ENCODE measurements at places on chromosomes 5 and 9.

GRCh38 chr5:73306078-73306719, 133.2 kb downstream of the TMEM174 start:
- no peak for DNase-seq

DNA sequence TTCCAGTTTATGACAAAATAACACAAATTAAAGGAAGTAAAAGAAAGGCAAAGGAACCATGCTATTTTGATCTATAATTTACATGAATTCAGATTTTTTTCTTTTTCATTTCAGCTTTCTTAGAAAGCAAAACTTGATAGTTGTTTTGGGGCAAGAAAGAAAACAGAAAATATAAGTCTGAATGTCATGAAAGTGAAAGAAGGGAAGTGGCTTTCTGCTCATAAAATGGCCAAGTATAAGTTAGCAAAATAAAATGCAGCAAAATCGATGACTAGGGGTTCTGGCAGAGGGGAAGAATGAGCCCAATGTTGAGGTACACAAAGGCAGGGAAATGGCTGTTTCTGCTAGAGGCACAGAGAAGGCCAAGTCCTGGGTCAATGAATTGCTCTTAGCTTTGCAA, 3.0 kb upstream of the IFNW1 start:
- no peak for DNase-seq

DNA sequence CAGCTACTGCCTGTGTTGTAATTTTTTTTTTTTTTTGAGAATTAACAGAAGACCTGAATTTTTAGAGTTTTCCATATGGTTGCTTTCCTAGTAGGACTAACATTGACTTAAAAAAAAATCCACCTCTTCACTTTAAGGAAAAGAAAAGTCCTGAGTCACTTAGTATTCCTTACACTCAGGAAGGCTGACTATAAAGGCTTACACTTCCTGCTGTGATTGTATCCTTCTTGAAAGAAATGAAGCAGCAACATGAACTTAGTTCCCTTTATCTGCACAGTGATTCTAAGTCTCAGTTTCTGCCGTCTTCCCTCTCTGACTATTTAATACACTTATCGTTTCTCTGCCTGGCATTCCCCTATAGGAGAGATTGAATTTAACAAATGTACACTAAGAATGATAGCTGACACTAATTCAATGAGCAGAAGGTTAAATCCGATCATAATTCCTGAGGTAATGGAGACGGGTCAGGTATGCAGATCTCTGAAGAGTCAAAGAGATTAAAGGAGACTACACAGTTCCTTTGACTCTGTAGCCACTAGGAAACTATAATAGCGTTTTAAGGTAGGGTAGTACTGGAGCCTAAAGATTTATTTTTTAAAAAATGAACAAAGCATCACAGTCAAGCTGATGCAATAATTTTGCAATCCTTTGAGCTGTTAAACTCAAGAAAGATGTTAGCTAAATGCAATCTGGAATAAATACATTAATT, 185.1 kb upstream of the ELAVL2 start:
- no peak for DNase-seq

- peak; percentile 55 for DNase-seq
Measured at GRCh38 chr9:127637322-127637847, 25.3 kb downstream of the STXBP1 start.

DNA sequence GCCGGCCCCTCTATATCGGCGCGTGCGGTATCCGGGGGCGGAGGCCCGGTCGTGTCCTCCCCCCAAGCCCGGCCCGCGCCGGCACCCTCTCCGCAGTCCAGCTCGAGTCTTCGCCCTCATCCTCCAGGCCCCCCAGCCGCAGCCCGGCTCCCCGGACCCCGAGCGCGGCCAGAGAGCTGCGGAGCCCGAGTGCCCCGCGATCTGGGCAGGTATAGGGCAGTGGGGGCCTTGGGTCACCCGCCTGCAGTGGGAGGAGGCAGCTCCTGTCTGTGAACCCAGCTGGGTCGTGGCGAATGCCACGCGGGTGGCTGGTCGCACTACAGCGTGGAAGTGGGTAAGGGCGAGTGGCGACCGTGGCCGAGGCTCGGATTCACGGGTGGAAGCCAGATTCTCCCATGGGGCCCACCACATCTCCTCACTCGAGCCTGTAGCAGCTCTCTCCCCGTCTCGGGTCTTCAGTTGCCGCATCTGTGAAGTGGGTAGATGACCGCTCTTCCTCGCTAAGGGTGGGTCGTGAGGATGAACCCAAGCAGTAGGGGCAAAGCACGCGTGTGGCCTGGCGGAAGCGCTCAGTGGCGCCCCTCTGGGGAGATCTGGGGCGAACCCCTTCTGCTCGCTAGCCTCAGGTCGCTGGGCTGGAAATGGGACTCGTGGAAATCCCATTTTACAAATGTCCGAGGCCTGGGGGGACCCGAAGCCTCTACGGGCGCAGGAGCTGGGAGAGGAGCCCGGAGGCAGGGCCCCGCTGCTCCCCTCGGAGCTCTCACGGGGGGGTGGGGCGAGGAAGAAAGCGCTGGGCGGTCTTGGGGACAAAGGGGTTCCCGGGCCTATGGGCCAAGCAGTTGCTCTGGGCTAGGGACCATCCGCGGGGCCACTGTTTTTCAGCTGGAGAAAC, 1.9 kb downstream of the NR5A1 start:
- DNase-seq = no peak

DNA sequence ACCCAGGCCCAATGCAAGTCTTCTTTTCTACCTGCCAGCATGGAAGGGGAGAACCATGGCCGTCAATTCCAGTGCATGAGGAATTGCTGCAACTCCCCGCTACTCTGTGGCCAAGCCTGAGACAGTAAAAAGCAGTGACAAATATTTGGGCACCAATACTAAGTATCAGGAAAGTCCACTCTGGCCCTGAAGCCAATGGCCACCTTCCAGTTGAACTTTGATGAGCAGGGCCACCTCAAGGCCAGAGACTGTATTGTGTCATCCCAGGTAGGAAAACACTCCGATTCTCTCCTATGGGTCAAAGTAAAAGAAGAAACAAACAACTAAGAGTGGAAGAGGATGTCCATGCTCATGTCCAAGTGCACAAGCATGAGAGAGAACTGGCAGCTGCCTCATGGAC, 27.1 kb downstream of the RETREG1 start:
- DNase-seq = no peak

GRCh38 chr5:35902046-35902672, 36.3 kb downstream of the CAPSL start:
- no peak for DNase-seq

DNA sequence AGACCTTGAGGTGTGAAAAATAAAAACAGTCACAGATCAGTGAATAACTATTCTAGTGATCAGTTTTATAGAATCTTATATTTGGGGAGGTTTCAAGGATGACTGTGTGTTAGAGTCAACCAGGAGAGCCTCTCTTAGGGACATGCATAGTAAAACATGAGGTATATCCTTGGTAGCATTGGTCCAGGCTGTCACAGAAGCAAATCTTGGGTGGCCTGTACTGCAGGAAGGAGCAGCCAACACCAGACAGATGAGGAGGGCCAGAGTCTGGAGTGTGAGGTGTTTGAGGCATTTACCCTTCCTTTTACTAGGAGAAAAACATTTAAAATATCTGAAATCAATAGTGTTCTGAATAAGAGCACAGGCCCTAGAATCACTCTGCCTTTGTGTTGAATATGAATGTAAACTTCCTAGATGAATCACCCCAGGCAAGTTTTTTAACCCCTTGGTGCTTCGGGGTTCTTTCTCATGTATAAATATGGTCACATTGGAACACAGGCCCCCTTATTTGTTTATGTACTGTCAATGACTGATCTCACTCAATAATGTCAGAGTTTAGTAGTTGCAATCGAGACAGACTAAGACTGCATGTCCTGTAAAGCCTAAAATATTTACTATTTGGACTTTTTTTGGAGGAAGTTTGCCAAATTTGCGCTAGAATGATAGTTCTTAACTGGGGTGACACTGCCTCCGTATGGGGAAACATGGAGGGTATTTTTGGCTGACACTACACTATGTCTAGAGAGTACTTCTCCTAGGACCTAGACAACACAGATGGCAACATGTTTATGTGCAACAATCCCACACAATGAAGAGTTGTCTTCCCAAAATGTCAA, 416.5 kb upstream of the POU5F2 start:
- DNase-seq = no peak

DNA sequence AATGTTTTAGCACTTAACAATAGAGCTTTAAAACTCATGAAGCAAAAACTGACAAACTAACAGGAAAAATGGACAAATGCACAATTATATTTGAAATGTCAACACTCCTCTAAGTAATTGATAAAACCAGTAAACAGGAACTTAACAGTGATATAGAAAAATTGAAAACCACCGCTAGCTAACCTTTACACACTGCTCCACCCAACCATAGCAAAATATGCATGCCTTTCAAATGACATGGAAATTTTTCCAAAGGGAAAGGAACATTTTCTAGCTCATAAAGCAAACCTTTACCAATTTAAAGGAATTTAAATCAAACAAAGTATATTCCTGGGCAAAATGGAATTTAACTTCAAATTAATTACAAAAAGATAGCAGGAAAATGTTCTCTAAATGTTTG, 109.2 kb downstream of the ADAMTS19 start:
- DNase-seq = no peak

DNA sequence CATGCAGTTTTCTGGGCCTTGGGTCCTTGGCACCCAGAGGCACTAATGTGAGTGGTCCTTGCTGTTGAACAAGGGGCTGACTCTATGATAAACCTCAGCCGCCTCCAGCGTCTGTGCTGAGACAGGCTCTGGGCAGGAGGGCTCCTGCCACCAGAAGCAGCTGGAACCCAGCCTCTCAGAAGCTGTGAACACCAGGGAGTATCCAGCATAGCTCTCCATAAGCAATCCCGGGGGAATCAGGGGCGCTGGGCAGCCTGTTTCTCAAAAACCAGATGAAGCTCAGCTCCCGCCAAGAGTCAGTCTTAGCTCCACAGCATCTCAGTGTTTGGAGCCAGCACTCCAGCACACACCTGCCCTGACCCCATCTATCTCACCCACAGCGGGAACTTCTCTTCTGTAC, 170.2 kb downstream of the HSPA4 start:
- no peak for DNase-seq

GRCh38 chr9:109317311-109317978, 3.4 kb downstream of the EPB41L4B start:
- DNase-seq = no peak

DNA sequence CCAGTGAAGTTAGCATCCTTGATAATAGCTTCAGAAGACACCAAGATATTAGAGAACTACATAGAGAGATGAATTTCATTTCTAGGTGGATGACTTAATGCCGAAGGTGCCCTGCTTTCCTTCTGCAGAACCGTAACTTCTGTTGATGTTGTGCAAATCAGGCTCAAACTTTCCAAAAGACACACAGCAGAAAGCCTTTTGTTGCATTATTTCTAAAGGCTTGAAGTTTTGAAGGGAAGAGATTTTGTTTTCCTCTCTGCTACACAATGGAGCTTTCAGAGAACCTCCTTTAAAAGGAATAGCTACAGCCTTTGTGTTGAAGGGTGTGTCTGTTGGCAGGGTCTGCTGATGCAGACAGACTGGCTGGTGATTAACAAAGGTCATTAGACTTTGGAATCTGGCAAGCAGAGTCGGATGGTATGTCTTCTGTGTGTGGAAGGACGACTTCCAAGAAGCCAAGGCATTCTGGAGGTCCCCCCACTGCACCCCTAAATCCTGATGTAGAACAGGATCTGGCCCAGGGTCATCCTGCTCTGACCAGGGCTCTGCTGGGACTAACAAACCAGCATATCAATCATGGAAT, 57.8 kb downstream of the ZNF462 start:
- DNase-seq = peak; percentile 42

DNA sequence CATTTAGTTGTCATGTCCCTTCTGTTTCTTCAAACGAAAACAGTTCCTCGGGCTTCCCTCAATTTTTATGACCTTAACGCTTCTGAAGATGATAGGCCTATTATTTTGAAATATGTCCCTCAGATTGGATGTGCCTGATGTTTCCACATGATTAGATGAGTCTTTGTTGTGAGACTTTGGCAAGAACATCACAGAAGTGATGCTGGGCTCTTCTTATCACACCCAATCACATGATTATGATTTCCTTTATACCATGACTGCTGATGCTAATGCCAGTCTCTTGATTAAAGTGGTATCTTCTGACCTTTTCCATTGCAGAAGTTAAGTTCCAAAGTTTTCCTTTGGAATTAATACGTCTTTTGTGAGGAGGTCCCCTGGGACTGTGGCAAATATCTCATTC, 175.7 kb downstream of the SAXO1 start:
- no peak for DNase-seq

DNA sequence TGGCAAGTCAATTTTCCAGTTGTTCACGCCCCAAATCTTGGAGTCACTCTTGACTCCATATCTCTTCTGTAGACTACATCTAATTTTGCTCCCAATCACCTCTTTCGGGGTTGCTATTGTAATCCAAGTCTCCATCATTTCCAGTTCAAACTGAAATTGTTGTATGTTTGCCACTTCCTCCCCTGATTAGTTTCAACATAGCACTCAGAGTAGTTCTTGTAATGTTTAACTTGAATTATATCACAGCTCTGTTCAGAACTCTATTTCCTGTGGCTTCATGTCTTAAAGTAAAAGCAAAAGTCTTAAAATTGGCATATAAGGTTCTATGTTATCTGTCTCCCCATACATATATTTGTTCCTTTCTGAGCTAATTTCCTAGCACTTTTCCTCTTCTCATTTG, 348.5 kb upstream of the RIOK2 start:
- DNase-seq = no peak

Measured in NCI-H460 (cell line).